ENCODE measurements at places on chromosomes 2 and 18. TPM values are rescaled to one million over a fixed set of nuclear protein-coding genes. Genes with fewer than 3 reads are reported as not detected.

GRCh38 chr2:167177196-167177595 is 288.9 kb downstream of the XIRP2 start:
- DNase-seq = no peak

DNA sequence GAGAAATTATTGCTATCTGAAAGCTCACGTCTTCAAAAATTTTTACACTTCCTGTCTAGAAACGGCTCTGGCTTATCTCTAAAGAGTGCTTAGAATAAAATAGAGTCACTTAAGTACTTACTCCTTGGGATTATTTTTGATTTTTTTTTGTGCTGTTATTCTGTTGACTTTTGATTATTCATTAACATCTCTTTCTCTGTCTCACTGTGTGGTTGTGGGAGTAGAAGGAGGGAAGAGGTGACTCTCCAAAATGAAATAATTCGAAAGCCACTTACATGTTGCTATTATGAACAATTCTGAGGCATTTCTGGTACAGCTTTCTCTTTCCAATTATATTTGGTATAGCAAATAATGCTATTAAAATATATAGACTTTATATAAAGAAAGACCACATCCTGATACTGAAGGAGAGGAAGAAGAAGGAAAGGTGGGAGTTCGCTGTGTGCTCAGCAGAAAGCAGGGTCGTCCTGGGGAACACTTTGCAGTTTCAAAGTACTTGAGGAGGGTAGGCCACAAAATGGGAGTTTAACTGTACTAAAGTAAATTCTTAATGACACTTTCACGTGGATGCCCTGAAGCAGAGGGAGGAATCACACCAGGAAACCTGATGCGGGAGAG is 9.6 kb upstream of the MMADHC start:
- no peak for DNase-seq

DNA sequence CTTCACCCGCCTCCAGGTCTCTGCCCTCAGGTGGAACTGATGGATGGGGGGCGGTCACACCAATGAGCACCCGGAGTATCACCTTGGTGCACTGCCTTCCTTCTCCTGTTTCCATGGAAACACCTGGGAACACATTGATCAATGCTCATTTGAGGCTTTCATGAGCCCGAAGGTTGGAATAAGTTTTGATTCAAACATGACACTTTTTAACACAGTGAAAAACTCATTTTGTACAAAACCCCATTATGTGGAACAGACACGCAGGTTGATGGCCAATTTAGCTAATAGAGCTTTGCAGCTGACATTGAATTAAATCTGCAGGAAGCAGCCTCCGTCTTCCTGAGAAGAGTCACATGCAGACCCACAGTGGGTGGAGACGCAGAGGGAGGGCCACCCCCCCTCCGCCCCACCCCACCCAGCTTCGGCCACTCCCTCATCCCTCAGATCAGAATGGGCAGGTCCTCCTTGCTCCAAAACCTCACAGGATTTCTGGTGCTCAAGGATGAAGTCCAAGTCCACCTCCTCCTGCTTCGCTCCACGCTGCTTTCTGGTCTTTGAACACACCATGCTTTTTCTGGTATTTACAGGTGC is 96.0 kb upstream of the MYCN start:
- no peak for DNase-seq

DNA sequence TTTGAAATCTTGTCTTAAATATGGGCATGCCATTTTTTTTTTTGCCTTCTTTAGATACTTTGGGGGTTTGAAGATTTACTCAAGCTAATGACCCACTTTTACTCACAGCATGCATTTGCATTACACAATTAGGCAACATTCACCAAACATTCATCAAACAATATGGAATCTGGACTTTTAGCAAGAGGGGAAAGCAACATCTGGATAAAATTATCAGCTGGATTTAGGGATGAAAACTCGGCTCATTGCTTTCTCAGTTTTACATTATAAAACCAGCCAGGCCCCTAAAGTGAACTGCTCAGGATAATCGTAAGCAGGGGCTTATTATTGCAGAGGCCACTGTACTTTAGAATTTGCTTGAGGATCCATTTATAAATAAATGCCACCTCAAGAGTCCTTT is 44.7 kb downstream of the SOX11 start:
- no peak for DNase-seq

DNA sequence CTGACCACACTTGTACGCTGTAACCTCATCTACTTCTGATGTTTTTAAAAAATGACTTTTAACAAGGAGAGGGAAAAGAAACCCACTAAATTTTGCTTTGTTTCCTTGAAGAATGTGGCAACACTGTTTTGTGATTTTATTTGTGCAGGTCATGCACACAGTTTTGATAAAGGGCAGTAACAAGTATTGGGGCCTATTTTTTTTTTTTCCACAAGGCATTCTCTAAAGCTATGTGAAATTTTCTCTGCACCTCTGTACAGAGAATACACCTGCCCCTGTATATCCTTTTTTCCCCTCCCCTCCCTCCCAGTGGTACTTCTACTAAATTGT is 2.1 kb downstream of the RHOB start:
- no peak for DNase-seq

- no peak for DNase-seq
Observed at GRCh38 chr2:160368988-160369930, 124.3 kb downstream of the RBMS1 start.

- DNase-seq = no peak
Observed at GRCh38 chr2:136000502-136000901, 15.1 kb upstream of the DARS1 start.

- DNase-seq = no peak
Observed at GRCh38 chr2:9703701-9704221, 73.0 kb upstream of the YWHAQ start.

DNA sequence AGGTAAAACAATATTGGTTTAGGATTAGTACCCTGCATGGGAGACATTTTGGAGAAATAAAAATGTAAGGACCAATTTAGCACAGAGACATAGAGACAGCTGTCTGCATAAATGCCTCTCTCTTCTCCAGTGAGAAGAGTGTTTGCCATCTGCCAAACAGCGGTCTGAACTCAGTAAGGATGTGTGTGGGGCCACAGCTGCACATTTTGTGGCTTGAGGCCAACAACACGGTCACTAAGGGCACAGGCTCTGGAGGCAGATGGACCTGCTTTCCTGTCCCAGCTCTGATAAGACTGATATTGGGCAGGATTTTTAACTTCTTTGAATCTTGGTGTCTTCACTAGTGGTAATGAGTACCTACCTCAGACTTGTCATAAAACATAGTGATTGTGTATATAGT is 10.2 kb downstream of the ZBTB14 start:
- no peak for DNase-seq

- no peak for DNase-seq
Observed at GRCh38 chr2:151569167-151569566, 159.5 kb downstream of the RIF1 start.

QPCT gene
- 4.0 TPM for polyA plus RNA-seq

DTNA gene
- polyA plus RNA-seq = 94.3 TPM

MDH1B gene
- 0.53 TPM for polyA plus RNA-seq

TGFA gene
- 1.3 TPM for polyA plus RNA-seq

SERPINB4 gene
- 0.85 TPM for polyA plus RNA-seq

GAREM1 gene
- polyA plus RNA-seq = 1.8 TPM

SMYD1 gene
- polyA plus RNA-seq = 133 TPM

All from heart left ventricle (tissue), 16 donors.